ENCODE measurements at places on chromosomes 11 and 22. TPM values are rescaled to one million over a fixed set of nuclear protein-coding genes. Genes with fewer than 3 reads are reported as not detected.
A peak's percentile ranks its signal among the peaks of the same experiment; 100 is the strongest.

CRYBB3 gene
- not detected for polyA plus RNA-seq

PHOX2A gene
- polyA plus RNA-seq, result not detected

DNA sequence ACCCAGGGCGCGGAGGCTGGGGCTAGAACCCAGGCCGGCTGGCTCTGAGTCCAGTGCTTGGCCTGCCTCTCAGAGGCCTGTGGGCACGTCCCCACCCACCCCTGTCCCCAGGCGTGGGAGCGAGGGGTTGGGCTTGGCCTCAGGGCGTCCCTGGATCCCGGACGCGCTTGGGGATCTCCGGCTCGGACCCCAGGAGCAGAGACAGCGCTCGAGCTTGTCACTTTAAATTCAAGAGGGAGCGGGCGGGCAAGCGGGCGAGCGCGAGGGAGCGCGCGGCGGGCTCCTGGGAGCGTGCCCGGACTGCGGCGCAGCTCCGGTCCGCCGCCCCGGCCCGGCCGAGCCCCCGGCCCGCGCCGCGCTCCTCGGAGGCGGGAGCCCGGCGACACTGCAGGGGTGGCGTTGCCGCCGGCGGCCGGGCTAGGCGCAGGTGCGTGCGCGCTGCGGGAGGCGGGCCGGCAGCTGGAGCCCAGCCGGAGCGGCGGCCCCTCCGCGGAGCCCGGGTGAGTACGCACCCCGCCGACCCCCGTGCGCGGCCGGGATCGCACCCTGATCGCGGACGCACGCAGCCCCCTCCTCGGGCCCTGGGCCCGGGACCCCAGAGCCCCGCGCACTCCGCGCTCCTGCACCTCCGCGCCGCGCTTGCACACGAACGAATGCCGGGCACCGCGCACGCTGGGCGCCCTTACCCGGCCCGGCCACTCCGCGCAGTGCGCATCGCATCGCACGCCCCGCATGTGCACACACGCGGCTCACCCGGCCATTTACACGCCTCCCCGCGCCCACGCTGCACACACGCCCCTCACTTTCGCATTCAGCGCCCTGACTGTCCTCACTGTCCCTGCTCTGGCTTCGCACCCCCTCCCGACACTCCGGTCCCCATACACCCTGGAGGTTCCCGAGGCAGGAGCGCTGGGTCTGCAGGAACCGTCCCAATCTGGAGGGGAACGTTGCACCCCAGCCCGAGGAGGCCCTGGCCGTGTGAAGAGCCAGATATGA lies at the start of gene SYT12:
TSS of gene SYT12 (plus strand) at position 174 of the 996 bp plus-strand sequence. CDS start 7,011 bp downstream, outside the sequence.
- peak; percentile 61 for DNase-seq

DNA sequence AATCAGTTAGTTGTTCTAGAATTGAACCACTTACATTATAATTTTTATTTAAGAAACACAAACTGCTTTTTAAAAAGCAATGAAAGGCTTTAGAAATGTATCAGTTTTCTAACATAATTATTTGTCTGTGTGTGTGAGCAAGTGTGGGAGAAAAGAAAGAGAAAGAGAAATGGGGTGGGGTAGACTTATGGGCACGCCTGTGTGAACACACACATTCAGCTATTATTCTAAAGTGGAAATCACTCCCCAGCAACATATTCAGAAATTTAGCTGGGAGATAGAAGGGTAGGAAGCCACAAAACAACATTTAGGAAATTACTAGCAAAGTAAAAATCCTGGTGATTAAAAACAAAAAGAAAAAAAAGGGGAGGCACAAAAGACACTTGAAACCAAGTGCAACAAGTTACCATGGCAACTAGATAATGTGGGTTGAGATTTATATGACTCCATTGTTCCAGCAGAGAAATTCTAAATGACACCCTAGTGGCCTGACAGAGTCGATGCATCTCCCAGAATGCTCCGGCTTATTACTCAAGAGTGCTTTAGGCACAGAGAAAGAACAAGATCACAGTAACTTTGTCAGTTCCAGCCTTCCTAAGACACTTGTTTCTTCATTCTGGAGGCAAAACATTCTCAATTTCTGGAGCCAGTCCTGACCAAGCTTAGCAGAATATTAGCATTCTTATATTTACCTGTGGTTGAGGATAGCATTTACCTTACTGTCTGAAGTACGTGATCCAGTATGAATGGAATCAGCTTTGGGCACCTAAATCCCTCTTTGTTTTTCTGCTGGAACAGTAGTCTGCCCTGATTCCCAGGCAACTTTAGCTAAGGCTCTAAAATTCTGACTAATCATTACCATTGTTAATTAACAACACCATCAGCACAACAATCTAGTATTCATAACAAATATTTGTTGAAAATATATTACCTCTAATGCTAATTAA lies 444.4 kb downstream of the DLG2 start:
- peak; percentile 57 for DNase-seq

DNA sequence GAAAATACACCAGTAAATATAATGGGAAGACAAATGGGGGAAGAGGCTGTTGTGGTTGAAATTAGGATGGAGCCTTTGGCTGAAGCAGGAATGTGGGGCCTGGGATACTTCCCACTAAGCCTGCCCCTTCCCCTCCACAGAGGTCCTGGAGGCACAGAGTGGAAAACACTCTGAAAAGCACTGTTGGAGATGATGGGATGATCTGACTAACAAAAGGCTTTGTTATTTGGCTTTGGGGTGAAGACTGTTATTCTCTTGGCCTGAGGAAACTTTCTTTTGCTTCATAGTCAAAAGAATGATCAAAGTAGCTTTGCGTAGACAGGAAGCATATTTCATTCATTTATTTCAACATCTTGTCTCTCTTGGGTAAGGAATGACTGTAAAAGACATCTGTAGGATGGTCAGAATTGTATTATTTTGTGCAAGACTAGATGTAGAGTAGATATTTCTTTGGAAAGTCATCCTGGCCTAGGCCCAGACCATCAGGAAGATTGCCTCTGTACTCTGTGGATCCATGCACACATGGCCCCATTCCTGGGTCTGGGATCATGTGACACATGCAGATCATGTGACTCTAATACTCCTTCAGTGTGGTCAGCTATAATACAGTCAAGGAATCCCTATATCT lies 111.4 kb downstream of the SPON1 start:
- peak; percentile 70 for DNase-seq

DNA sequence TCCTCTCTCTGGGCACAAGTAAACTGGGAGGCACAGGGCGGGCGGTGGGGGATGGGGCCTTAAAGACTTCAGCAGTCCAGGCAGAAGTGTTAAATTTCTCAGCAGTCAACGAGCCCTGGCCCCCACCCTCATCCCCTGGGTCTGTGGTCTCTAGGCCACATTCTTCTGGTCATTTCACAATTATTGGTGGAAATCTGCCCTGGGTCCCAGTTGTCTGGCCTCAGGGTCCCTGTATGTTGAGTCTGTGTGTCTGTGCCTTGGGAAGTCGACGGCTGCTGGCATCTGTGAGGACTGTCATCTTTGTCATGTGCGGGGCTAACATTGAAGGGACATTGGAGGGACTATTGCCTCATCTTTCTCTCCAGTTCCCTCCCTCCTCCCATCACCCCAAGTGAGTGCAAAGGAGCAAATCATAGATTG lies 1.7 kb downstream of the TSPAN18 start:
- no peak for DNase-seq
